Left renal cortex interstitium (tissue), 4 donors: ENCODE measurements at places on chromosomes 2 and 18. TPM values are rescaled to one million over a fixed set of nuclear protein-coding genes. Genes with fewer than 3 reads are reported as not detected.

GRCh38 chr2:23609254-23609653 lies 224.3 kb downstream of the KLHL29 start:
- DNase-seq = no peak

GRCh38 chr2:168521053-168521741 lies 65.1 kb downstream of the CERS6 start:
- DNase-seq = no peak

- no peak for DNase-seq
Measured at GRCh38 chr2:168789776-168790175, 12.7 kb upstream of the NOSTRIN start.

GRCh38 chr2:151159109-151159662 lies 102.5 kb downstream of the RBM43 start:
- DNase-seq = no peak

DNA sequence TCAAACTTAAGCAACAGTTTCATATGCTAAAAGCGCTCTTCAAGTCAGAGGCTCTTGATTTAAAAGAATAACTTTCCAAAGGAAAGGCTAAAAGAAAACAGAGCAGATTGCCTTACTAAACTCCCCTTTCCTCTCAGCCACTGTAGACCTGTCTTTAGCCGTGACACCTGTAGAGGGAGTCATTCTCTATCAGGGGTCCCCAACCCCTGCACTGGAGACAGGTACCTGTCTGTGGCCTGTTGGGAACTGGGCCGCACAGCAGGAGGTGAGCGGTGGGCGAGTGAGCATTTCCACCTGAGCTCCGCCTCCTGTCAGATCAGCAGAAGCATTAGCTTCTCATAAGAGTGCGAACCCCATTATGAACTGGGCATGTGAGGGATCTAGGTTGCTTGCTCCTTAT lies 9.6 kb downstream of the SLC14A1 start:
- DNase-seq = no peak

DNA sequence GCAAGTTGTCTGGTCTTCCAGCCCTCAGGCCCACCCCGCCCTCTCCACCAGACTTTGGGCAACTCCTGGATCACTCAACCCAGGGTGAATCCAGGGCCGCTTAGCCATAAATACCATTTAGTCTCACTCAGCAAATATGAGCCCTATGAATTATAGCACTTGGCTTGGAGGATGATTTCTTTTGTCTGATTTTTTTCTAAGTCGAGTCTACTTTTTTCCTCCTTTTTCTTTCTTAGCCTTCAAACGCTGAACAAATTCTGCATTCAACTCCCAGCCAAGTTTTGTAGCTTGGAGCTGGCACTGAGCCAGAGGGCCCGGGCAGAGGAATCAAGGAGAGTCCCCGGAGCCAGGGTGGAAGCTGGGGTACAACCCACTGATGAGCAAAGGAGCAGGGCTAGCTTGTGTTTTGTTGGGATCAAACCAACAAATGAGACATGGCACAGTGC lies 48.7 kb downstream of the SERTAD2 start:
- no peak for DNase-seq

DNA sequence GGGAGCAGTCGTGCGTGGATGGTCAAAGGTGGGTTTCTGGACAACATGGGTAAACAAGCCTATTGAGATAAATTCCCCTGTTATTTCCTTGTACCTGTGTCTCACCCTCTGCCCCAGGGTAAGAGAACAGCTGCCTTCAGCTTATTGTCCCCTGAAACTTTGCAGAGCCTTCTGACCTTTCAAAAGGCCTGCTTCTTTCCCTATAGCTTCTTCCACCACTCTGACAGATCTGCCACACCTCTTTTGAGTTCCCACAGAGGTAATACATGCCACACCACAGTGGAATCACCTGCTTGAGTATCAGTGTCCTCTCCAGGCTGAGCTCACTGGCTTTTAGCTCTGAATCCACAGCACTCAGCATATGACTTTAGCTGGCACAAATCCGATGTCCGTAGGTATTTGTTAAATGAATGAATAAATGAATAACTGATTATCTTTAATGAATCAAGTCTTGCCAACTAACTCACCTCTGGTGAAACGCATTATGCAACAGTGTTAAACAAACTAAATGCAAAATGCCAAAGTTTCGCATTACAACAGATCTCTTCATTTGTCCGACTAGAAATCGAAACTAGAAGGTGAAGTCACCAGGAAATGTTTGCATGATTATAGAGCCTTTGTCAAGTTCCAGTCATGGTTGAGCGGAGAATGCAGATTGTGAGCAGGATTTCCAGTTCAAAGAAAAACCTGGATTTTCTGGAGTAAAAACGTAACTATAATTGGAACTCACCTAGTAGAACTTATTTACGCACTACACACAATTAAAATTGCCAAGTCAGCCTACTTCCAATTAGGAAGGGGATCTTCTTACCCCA lies 16.4 kb downstream of the DYNAP start:
- no peak for DNase-seq

DNA sequence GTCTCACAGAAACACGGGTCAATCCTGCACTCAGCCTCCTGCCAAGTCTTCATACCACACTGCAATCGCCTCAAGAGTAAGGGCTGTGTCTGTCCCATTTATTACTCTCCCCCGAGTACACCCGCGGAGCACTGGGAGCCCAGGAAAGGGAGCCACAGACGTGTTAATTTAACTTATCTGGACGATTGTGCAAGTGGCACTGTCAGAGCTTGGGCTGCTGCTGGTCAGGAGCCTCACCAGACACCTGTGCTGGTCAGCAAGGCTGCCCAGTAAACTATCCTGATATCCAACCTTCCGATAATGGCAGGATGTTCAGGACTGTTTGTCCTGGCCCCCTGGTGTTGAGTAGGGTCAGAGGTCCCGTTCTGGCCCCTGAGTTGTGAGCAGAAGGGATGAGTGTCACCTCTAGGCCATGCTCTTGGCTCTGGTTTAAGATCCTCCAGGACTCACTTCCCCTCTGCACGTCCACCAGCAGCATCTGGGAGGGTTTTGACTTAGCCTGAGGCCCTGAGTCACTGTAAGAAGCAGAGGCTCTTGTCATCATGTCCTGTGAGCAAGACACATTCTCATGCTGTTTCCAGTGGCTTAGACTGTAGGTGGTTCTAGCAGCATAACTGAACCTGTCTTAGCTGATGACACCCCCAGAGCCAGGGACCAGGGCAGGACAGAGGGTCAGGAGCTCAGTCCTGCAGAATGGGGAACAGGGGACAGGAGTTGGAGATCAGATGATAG lies 82.5 kb upstream of the ARL4C start:
- no peak for DNase-seq

DNA sequence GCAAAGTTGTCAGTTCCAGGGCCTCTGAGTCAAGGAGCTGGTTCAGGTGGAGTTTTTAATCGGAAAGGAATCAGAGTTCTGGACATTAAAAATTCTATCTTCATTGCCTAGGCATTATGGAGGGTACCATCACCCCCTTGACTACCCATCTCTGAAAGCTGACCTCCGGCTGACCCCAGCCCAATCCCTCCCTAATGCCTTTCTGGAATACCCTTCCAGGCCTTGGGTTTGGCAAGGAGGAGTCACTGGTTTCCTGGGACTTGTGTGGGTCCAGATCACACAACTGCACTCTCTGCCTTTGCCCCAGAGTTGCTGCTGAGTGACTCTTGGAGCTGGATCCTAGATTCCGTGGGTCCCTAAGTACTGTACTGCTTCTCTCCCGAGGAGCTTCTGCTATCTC lies 1.0 kb upstream of the OSR1 start:
- DNase-seq = no peak

- DNase-seq = no peak
Measured at GRCh38 chr2:54029721-54030395, 59.1 kb upstream of the PSME4 start.

DNA sequence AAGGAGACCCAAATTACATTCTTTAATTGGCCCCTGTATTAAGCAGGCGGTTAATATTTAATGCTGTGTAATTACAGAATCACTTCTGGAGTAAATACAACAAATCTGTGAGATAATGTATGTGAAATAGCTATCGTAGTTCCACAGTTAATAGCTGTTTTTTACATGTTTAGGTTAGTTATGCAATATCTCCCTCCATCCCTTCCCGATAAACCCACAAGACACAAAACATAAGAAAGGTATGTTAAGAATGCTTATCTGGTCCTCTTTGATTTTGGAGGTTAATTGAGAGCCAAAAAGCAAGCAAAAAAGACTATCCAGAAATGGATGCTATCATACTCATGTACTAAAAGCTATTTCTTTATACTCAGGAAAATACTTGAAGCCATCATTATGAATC lies 49.1 kb downstream of the ZNF638 start:
- no peak for DNase-seq

- DNase-seq = no peak
Measured at GRCh38 chr18:67484458-67484857, 32.1 kb downstream of the DSEL start.

DNA sequence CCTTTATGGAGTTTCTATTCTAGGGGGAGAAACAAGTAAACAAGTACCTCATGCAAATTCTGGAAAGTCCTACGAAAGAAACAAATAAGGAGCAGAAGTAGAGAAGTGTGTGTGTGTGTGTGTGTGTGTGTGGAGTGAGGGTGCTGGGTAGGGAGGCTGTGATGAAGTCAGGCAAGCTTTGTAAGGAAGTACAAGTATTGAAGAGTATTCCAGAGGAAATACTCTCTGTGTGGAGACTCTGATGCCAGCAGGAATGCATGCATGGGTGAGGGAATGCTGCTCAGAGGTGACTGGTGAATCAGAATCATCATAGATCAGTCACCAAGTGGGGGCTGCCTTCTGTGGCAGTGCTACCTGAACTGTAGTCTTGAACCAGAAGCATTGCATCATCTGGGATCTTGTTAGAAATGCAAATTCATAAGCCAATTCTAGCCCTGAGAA lies 34.5 kb downstream of the SLC4A3 start:
- DNase-seq = no peak

- DNase-seq = peak; percentile 45
Measured at GRCh38 chr2:161424891-161425727, 9.0 kb downstream of the TBR1 start.

DNA sequence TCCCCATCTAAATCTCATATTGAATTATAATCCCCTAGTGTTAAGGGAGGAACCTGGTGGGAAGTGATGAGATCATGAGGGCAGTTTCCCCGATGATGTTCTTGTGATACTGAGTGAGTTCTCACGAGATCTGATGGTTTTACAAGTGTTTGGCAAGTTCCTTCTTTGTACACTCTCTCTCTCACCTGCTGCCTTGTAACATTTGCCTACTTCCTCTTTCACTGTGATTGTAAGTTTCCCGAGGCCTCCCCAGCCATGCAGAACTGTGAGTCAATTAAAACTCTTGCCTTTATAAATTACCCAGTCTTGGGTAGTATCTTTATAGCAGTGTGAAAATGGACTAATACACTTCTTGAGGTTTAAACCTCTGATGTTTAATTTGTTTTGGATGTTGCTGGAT lies 177.5 kb downstream of the CD8B2 start:
- no peak for DNase-seq

- DNase-seq = no peak
Measured at GRCh38 chr18:2324459-2324858, 246.8 kb downstream of the METTL4 start.

GRCh38 chr18:43435851-43436250 lies 158.6 kb upstream of the SYT4 start:
- DNase-seq = no peak

DNA sequence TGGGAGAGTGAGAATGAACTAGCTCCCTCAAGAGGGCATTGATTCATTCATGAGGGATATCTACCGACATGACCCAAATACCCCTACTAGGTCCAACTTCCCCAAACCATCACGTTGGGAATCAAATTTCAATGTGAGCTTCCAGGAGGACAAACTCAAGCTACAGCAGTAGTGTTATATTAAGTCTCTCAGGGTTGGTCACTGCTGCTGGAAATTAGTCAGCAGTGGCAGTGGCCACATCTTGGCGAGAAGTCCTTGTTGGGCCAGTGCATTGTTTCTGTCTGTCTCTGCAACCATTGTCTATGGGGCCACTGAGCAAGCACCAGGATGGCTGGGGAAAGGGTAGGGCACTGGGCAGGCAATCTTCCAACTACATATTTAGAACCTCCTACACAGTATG lies 47.5 kb downstream of the THUMPD2 start:
- DNase-seq = no peak

- no peak for DNase-seq
Measured at GRCh38 chr18:74511823-74512222, 15.7 kb downstream of the CNDP2 start.

GRCh38 chr2:63814114-63814513 lies 27.6 kb upstream of the UGP2 start:
- DNase-seq = no peak

GRCh38 chr2:71385012-71385411 lies 53.4 kb downstream of the ZNF638 start:
- DNase-seq = no peak

DNA sequence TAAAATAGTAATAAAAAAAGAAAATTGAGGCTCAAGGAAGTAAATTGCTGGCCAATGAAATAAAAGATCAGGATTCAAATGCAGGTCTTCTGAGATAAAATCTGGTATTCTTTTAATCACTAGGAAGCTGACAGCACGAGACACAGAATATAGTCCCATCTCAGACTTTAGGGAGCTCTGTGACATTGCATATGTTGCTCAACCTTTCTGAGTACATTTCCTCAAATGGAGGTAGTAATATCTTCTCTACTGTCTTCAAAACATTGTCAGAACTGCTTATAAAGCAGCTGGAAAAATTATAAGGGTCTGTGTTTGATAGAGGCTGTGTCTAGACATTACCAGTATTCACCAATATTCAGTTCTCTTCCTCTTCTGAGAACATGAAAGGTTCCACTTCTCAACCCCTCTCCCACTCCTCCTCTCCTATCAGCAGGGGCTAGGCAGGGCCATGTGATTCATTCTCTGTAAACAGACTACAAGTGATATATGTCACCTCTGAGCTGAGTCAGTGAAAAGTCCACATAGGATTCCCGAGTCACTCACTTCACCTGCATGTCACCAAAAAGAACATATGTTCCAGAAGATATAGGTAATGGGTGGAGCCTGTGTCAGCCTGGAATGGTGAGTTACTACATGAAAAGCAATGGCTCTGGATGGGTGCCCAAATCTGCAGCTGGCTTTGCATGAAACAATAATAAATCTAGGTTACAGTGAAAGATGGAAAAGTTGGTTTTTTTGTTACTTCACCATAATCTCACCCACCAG lies 7.1 kb downstream of the KCNE4 start:
- DNase-seq = peak; percentile 31

GRCh38 chr2:47028846-47029560 lies 113.4 kb upstream of the MCFD2 start:
- no peak for DNase-seq

DNA sequence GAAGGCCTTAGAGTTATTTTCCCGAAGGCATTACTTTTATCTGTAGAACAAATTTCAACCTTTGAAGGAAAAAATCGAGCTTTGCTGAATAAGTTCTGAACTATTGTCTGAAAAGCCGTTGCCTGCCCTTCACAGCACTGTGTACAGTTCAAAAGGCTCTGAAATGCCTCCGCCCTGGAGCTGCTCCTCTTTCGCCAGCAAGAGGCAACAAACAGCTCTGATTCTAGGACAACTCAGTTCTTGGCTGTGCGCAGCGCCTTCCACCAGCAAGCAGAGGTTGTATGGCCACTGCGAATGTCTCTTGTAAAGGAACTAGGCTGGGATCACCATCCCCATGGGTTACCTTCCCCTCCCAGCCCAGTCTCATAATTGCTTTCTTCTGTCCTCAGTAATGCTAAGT lies 308.5 kb downstream of the GBX2 start:
- DNase-seq = no peak

GRCh38 chr2:164061129-164061746 lies 325.4 kb upstream of the FIGN start:
- no peak for DNase-seq

GRCh38 chr18:77114152-77114414 lies 18.5 kb downstream of the MBP start:
- DNase-seq = no peak

The AQP12A gene
- 0.93 TPM for polyA plus RNA-seq

The DCDC2C gene
- 0.39 TPM for polyA plus RNA-seq

The POMC gene
- 12.5 TPM for polyA plus RNA-seq

The FSIP2 gene
- polyA plus RNA-seq = 3.7 TPM

The NDUFV2 gene
- polyA plus RNA-seq = 128 TPM

The MDH1B gene
- 12.5 TPM for polyA plus RNA-seq

The TRIM54 gene
- 3.6 TPM for polyA plus RNA-seq
